NCI-H1092 treated with DMSO at 0.1 percent for 48 hours (cell line): ENCODE measurements at places on chromosomes 3 and 15.

DNA sequence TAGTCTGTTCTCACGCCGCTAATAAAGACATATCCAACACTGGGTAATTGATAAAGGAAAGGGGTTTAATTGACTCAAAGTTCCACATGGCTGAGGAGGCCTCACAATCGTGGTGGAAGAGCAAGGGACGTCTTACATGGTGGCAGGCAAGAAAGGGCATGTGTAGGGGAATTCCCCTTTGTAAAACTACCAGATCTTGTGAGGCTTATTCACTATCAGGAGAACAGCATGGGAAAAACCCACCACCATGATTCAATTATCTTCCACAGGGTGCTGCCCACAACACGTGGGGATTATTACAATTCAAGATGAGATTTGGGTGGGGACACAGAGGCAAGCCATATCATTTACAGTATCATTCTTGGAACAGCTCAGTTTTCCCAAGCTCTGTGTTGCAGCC, 268.0 kb downstream of the SUCLG2 start:
- DNase-seq, result no peak

DNA sequence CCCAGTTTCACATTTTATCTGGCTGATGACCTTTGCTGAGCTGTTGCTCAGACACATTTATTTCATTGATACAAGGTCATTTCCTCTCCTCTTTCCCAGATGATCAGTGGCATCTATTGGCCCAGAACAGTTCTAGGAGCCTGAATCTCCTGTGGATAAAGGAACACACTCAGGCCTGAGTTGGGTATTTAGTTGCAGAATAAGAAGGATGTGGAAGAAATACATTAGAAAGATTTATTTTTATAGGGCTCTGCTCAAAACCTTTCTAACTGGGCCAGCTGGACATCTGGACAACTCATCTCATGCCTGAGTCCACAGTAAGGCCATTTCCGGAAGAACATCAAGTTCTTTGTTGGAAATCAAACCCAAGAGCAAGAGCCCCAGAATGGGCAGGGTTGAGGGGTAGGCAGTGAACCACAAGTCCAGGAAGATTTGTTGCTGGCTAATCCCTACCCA, 19.7 kb upstream of the MFGE8 start:
- no peak for DNase-seq

GRCh38 chr3:184760337-184761074, 48.6 kb upstream of the MAGEF1 start:
- DNase-seq, result no peak

DNA sequence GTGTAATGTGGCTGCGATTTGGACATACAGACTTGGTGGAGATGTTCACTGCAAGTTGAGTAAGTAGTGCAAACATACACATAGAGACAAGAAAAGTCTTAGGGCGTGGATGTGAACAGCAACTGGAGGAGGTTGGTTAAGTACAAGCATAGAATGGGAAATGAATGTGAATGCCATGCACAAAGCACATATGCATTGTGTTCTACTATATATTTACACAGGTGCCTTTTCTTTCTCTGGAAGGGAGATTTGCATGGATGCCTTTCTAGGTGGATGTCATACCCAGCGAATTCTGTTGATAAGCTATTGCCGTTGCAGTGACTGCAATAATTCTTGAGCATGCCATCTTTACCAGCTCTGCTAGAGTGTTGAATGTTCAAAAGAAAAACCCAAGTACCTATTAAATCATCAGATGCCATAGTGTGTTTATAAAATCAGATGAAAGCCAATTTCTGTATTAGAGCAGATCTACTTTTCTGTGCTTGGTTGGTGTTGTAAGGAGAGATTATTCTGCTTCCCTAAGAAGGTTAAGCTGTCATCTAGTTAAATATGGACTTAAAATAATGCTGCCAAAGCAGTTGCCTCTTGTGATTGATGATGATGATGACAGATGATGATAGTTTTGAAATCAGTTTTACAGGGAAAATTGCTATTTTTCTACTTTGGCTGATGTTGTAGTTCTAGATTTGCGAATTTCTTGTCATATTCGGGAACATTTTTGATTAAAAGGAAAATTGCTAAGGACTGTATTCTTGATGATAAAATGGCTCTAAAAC, 148.4 kb downstream of the CNTN4 start:
- peak; percentile 27 for DNase-seq

- DNase-seq, result no peak
These were observed 31.0 kb upstream of the CAV3 start for GRCh38 chr3:8702560-8702959.

DNA sequence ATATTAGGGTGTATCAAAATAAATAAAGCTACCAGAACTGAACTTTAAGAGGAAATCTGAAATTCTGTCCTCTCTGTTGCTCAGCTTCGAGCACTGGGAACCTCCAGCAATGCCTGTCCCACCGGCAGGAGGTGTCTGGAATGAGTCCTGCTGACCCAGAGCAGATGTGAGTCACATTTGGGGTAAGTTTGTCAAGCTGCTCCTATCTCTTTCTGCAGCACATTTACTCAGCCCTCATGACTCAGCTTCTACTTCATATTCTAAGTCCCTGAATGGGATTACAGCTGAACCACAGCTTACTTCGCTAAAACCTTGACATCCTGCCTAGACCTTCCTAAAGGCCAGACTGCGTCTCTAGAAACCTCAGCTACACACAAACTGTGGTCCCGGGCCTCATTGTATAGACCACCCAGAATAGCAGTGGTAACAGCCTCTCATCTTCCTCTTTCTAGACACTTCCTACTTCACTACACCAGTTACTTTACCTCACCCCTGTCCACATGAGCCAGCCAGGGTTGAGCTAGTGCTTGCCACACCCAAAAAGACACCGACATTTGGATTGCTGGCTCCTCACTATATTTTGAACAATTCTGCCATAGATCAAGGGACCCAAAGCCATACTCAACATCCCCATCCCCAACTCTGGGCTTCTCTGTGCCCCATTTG, 109.6 kb upstream of the TMCO5A start:
- no peak for DNase-seq

DNA sequence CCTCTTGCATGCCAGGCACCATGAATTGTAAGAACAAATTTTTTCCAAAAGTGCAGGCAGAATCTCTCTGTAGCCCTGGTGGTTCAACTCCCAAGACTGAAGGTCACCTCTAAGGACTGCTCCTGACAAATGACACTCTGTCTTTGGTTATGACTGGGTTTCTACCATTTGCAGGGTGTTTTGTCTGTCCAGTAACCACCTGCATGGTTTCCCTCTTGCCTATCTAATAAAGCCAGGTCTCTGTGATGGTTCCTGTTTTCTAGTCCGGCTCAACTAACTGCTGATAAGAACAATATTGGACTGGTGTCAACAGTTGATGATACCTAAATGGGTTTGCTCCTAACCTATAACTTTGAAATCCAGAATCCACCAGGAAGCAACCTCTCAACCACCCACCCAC, 43.7 kb downstream of the ATP8B4 start:
- DNase-seq, result no peak

DNA sequence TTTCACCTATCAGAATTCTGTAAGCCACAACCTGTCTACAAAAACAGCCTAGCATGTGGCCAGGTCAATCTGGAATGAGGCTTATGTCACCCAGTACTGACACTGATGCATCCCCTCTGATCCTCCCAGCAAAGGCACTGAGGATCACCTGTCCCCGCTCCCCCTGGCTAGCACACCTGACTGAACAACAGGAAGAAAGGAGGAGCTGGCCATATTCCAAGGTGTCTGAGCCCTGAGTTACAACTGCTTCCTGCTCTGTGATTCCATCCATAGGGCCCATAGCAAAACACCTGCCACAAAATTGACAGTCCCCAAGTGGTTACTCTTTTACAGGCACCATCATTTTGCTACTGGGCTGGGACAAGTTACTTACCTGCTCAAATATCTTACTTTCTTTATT, 555.5 kb upstream of the CFAP20DC start:
- DNase-seq, result peak; percentile 61

- no peak for DNase-seq
These were observed 530.8 kb upstream of the BCHE start for GRCh38 chr3:166367947-166368533.

DNA sequence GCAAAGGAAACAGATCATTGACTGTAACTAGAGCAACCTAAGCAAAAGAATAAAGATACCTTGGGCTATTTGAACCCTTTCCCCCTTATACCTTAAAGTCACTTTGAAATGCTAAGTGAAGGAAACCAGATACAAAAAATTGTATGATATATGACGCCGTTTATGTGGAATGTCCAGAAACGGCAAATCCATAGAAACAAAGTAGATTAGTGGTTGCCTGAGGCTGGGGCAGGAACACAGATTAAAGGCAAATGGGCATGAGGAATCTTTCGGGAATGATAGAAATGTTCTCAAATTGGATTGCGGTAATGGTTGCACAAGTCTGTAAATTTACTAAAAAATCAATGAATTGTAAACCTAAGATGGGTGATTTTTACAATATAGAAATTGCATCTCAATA, 160.1 kb upstream of the CCDC54 start:
- DNase-seq, result no peak

DNA sequence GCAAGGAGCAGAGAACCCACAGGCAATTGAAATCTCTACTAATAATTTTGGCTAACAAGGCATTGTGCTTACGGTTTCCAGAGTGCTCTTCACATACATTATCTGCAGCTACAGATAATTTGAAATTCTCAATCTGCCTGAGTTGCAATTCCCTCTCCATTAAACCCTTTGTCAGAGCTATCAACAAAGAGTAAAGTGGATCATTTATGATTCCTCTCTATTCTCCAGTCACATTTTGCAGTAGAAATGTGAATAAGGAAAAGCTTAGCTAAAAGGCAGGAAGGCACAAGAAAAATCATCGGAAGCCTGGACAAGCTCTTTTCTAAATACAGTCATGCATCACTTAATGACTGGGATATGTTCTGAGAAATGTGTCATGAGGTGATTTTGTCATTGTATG, 49.6 kb downstream of the FAM98B start:
- peak; percentile 3 for DNase-seq

- DNase-seq, result no peak
These were observed 55.8 kb downstream of the ATP8B4 start for GRCh38 chr15:50063226-50063625.

- no peak for DNase-seq
These were observed 83.6 kb upstream of the MBNL1 start for GRCh38 chr3:152184971-152185686.

GRCh38 chr15:64004056-64004455, 42.2 kb downstream of the DAPK2 start:
- no peak for DNase-seq

GRCh38 chr3:128276577-128277183, 123.4 kb downstream of the EEFSEC start:
- DNase-seq, result no peak

DNA sequence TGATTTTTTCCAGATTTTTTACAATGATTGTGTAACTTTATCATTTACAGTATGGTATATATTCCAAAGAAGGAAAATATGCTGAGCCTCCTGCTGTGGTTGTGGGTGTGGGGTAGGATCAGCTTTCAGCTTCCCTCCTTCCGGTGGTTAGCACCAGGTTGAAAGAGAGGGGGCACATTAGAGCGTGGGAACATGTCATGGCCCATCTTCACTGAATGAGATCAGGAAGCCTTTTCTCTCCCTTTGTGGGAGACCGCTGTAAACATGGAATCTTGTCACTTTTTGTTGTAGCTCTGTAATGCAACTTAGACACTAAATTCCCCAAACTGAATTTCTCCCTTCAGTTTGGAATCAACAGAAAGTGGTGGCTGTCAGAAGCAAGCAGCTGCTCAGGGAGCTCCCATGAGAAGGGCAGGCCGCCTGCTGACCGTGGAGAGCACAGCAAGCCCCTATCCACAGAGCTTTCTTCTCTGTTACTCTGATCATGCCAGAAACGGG, 86.7 kb upstream of the LIMD1 start:
- no peak for DNase-seq

DNA sequence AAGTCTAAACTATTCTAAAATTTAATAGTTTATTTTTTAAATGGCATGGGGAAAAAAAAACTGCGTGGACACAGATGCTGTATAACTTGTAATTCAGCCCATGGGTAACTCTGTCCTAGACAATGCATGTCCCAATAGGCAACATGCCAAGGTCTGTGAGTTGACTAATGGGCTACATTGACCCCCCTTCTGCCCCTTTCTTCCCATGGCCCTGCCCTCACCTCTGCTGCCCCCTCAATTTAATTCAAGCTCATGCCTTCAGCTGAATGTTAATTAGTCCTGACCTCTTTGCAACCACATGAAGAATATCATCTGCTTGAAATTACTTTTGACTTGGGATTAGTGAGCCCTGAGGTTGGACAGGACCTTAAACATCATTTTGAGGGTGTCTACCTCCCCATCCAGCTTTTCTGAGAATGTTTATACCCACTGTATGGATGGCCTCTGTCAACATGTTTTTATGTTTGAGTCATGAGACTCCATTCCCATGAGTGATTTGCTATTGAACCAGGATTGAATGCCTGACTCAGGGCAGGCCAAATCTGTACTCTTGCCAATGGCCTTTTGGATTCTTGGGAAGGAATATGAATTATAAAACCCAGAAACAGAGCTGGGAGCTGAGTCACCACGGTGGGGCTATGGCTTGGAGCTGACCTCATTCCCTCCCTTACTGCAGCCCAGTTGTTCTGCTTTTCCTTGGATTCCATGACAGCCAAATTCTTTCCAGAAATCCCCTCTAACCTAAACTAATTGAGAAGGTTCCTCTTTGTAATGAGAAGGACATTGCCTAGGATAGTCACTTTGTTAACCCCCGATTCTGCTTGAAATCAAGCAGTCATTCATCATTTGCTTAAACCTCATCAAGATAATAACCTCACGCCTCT, 33.5 kb upstream of the PDE8A start:
- DNase-seq, result no peak

GRCh38 chr3:168878655-168879054, 782.9 kb upstream of the GOLIM4 start:
- DNase-seq, result no peak
